Foreskin fibroblast (primary cell): ENCODE measurements at places on chromosomes 6 and 20.

DNA sequence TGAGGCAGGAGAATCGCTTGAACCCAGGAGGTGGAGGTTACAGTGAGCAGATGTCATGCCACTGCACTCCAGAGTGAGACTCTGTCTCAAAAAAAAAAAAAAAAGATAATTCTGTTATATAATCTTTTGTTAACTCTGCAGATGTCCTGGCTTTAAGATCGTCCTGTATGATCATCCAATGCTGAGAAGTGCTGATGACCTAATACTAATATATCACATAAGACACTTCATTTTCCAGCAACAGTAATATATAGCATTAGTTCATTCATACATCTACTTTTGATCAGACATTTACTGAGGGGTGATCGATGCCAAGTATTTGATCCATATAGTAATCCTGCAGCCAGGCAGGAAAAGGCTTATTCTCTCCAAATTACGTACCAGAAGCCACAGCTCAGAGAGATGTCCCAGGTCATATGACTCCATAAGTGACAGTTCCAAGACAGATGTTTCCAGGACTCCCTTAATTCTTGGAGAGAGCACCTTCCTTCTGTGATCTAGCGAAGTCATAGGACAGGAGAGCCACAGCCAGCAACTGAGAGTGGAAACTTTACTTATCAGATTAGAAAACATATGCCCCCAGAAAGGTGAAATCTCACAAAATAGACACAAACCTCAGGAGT lies 60.7 kb downstream of the SHLD1 start:
- DNase-seq = no peak

DNA sequence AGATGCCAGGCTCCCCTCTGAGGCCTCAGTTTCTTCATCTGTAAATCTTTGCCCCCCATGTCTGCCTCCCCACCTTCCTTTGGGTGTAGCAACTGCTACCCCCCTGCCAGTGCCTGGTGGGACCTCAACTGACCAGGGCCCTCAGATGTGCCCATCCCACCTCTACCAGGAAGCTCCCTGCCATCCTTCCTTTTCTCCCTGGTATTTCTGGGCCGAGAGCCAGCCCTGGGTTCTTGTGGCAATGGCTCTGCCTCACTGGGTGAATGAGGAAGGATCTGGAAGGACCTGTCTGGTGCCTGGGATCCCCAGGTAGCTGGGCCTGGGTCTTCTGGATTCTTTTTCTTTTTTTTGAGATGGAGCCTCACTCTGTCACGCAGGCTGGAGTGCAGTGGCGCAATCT lies 141.1 kb upstream of the RNF24 start:
- DNase-seq = no peak

DNA sequence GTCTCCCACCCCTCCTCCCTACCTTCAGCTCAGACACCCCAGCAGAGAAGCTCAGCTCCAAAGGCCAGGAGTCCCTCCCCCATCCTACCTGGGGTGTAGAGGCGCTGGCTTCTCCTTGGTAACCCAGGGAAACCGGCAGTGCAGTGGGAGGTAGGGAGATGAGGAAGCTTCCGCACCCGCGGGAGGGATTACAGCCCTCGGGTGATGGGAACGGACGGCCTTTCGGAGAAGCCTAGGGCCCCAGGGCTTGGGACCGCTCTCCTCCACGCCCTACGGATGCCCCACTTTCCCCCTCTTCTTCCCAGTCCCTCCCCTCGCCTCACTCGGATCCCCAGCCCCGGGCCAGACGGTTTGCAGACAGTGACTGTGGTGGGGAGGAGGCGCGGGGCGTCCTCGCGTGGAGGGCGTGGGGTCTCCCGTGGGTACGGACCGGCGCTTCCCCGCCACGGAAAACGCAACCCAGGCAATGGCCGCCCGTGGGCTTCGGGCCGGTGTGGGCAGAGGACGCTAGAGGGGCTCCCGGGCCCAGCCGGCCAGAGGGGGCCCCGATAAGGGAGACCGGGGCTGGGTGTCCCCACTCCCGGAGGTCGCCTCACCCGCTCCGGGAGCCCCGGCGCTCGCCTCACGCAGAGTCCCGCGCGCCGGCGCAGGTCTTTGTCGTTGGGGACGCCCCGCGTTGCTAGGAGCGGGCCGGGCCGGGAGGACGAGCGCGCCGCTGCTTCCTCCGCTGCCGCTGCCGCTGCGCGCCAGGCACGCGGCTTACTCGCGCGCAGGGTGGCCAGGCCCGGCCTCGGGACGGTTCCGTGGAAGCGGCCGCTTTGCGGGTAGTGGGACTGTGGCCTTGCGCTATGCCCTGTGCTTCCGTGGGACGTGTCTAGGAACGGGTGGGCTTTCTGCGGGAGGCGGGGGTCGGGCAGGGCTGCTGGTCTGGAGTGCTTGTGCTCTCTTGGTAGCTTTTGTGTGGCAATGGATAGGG lies 15.8 kb downstream of the AARS2 start:
- peak; percentile 73 for DNase-seq

- no peak for DNase-seq
These were observed 140.9 kb upstream of the MOCS1 start for GRCh38 chr6:40075056-40075590.

DNA sequence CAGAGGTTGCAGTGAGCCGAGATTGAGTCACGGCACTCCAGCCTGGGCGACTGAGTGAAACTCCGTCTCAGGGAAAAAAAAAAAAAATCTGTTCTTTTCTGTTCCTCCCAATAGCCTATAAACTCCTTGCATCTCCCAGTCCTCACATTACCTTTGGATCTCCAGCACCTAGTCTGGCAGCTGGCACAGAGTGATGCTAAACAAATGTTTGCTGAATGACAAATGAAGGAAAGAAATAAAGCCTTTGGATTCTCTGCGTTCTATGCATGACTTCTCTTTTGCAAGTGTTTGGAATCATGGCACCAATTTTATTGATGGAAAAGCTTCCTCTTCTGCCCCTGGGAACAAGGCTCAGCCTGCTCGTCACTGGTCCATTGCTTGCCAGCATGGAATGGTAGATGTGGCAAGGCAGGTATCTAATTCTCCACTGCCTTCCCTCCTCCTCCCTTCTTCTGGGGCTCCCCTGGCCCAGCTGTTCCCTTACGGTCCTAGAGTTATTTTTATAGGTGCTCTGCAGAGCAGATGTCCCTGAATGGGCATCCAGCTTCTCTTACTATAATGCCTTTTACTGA lies 53.6 kb upstream of the FYN start:
- DNase-seq = no peak

DNA sequence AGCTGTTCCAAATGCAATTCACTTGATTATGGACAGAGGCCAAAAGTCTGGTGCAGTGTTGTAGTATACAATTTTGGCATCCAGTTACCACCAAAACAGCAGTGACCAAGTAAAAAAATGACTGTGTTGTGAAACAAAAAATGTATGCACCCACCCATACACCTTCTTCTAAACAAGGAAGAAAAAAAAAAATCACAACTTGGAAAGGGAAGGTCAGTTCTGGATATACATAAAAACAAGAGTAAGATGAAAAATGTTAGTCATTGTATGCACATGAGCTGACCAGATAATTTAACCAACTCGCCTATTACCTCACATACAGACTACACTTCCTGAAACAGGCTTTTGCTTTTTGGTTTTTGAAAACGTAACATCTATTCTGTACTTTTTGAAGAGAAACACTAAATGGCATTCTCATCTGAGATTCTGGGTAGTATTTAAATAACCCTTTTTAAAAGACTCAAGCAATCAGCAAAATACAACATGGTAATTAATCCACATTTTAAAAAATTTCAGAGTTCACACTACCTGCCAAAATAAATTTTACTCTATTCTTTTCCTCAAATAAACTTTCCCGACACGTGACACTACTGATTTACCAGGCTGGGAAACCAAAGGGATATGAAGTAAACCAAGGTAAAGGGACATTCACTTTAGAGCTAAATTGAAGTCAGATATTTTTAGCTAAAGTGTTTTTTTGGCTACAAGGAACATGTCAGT lies 141.6 kb upstream of the SHLD1 start:
- peak; percentile 47 for DNase-seq

GRCh38 chr20:43028470-43028869 lies 161.2 kb downstream of the PTPRT start:
- DNase-seq = no peak

DNA sequence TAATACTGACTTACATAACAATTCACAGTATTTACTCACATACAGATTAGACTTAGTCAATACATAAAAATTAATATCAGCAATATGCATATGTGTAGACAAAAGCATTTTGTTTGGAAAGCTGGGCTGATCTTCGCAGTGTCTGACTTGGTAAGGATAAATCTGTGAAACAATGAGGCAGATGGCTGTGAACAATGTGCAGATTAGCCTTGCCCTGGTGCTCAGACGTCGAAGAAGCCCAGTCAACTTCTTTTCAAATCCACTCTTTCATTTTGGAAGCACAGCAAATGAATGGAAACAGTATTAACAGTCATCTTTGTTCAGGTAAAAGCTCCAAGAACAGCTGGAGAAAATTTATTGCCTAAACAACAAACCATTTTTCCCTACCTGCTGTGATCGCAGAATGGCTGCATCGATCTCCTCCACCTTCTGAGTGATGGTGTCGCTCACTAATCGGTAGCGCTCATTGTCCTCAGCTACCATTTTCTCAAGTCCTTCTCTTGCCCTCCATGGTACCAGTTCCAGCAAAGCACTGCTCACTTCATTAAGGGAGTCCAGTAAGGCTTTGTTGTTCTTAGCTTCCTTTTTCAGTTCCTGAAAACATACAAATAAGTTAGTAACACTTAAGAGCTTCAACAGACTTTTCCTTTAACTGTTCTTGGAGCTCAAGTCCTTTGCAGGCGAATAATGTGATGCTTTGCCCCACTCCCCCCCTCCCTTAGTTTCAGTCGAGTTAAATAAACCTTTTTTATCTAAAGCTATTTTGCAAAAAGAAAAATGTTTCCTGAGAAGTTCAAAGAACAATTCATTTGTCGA lies 116.5 kb downstream of the DST start:
- no peak for DNase-seq

DNA sequence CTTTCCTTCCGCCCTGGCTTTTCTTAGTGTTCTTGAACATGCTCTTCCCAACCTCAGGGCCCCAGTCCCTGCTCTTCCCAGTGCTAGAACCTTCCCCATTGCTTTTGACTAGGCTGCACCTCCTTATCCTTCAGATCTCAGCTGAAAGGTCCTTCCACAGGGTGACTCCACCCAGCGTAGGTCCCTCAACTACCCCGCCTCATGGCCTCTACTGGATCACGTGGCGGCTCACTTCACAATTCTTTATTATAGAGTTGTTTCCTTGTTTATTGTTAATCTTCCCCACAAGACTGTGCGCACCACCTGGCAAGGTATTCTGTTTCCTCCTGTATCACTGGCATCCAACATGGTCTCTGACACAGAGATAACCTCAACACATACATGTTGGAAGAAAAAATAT lies 31.2 kb downstream of the TTLL9 start:
- no peak for DNase-seq

DNA sequence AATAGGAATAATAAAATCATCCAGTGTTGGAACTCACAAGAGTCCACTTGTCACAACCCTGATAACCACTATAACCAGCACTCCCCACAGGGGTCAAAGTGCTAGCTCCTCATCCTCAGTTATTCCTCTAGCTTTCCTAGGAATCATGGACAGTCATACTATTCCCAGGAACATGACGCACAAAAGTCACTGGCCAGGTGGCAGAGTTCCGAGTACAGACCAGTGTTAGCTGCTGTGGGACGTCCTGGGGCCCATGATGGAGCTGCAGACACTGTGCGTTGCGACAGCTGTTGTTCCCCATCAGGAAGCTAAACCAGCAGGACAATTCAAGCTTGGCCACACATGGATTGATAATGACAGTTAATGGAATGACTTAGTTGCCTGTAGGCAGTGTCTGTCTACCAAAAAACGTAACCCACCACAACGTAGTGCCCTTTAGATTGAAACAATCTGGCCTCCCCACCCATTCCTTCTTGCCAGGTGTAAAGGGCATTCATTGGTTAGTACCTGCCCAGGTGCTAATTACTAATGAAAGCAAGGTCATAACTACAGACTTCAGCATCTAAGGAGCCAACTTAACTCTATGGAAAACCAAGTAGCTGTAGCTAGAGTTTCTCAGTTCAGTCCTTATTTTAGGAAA lies 17.4 kb downstream of the EZR start:
- DNase-seq = no peak

GRCh38 chr6:6699741-6700367 lies 111.3 kb downstream of the LY86 start:
- DNase-seq = peak; percentile 89

- no peak for DNase-seq
These were observed 138.1 kb upstream of the SLC24A3 start for GRCh38 chr20:19074356-19074755.

GRCh38 chr20:58137236-58137635 lies 91.2 kb downstream of the ANKRD60 start:
- no peak for DNase-seq

DNA sequence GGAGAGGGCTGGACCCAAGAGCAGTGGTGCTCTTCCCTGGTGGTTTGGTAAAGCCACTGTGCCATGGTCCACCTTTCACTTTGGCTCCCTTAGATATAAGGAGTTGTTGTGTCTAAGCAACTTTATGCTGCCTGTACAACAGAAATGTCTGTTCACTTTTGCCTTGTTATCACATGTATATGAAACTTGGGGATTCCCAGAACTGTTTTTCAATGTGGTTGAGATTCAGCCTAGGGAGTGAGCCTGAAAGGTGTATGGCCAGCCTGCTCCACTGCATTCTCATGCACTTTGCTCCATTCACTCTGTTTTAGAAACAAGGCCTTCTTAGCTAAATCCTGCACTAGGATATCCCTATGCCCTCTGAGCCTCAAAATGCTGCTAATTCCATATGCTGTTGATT lies 234.5 kb upstream of the THEMIS start:
- DNase-seq = no peak

- no peak for DNase-seq
These were observed 126.8 kb downstream of the MAP3K7 start for GRCh38 chr6:90460051-90460450.

DNA sequence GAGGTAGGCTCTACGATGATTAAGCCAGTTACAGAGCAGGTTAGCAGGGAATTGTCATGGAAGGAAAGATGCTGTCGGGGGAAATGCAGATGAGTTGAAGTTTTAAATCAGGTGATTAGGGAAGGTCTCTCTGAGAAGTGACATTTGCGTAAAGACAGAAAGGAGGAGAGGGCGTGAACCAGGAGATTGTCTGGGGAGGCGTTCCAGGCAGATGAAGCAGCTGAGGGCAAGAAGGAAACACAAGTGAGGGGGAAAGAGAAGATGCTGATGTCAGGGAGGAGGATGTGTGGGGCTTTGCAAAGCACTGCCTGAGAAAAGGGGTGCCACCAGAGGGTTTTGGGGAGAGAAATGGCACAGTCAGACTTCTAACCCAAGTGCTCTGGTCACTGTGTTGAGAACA lies 2.5 kb upstream of the TMEM14B start:
- no peak for DNase-seq

DNA sequence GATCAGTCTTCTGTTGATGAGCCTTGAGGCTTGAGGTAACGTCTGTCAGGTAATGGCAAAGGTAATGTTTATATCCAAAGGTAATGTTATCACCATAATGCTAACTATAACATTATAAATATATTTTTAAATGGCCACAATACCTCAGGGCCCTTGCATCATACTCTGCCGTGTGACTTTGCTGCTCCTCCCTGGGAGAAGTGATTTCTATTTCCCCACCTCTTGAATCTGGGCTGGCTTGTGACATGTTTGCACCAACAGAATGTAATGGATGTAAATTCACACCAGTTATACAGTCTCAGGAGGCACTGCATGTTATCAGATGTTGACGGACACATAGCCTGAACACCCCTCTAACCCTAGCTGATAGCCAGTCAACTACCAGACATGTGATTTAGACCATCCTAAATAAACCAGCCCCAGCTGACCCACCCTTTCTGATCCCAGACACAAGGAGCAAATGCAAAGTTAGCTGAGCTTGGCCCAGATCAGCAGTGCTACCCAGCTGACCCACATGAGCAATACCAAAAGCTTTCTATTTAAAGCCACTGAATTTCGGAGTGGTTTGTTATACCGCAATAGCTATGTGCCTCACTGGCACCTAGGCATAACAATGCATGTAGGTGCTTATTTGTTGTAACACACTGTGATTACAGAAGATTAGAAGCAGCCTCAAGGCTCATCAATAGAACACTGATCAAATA lies 93.8 kb upstream of the SIRPA start:
- no peak for DNase-seq
